Uterus (tissue), 4 donors: ENCODE measurements at places on chromosomes 4 and X. TPM values are rescaled to one million over a fixed set of nuclear protein-coding genes. Genes with fewer than 3 reads are reported as not detected.

The SPANXC gene
- total RNA-seq: not detected

The ADGRG2 gene
- total RNA-seq: 2.9 TPM

GRCh38 chr4:4730249-4730648 is 129.2 kb upstream of the MSX1 start:
- no peak for DNase-seq

DNA sequence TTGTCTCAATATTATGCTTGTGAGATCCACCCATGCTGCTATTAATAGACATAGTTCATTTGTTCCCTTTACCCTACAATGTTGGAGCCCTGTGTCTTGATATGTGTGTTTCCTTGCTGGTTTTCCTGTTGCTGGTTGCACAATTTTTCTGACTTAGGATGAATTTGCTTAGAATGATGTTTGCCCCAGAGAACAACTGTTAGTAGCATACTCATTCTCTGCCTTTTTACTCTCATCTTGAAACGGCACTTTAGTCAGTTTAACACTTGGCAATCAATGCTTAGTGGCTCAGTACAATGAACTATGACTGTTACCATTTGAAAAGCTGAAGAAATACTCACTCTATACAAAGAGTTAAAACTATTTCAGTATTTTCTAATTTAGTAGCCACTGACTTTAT is 158.8 kb upstream of the NDST4 start:
- no peak for DNase-seq

The MAGEE2 gene
- not detected for total RNA-seq

The MAGEA10 gene
- not detected for total RNA-seq

DNA sequence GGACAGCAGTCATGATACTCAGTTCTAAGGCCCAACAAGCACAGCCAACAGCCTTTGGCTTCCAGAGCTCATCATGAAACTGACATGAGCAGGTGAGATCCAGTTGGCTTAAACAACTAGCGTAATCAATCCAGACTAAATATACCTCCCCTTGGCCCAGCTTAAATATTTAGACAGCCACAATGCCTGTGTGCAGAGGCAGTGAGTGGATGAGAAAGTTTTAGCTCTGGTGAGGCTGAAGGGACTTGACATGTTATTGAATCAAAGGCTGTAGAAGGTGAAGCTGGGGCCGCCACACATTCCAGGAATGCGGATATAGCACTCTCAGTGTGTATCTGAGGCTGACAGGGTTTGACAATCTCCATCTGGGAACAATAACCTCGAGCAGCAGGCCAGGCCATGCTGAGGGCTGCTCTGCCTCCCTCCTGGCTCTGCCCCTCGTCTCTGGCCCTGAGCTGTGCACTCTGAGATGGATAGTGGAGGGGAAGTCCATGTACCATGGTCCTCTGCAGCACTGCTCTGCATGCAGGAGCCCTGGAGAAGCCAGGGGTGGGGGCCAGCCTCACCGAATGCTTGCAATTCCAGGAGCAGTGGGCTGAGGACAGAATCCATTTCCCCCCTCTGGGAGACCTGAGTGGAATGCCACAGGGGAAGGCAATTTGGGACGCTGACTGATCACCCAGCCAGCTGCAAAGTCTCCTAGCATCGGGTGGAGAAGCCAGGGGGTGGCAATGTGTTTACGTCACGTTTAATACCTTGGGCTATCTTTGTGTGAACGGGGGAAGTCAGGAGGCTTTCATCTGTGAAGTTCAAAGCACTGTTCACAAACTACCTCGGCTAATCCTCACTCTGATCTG is 37.3 kb upstream of the RASL11B start:
- no peak for DNase-seq

DNA sequence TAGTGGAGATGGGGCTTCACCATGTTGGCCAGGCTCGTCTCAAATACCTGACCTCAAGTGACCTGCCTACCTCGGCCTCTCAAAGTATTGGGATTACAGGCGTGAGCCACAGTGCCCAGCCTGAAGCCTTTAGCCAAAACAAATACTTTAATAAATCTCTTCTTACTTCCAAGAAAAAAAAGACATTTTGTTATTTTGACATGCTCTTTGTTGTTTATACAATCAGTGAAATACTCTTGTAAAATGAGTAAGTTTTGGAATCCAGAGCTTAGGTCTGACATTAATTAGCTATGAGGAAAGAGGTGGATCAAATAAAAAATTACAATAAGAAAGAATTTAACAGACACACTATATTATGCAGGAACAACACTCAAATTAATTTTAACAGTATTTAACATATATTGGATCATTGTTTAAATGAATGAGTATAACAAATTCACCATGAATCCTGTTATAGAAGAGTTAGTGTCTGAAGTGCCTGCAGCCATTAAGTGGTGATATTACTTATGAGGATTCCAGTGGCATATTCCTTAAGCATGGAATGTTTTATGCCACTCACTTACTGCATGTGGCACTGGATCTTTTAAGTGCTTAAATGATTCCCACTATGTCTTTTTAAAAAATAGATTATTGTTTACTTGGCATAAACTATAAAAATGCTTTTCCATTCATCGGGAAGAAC is 260.1 kb upstream of the GIMD1 start:
- DNase-seq: no peak

- DNase-seq: no peak
These were observed 3.7 kb downstream of the SLC25A14 start for GRCh38 chrX:130343411-130343810.

DNA sequence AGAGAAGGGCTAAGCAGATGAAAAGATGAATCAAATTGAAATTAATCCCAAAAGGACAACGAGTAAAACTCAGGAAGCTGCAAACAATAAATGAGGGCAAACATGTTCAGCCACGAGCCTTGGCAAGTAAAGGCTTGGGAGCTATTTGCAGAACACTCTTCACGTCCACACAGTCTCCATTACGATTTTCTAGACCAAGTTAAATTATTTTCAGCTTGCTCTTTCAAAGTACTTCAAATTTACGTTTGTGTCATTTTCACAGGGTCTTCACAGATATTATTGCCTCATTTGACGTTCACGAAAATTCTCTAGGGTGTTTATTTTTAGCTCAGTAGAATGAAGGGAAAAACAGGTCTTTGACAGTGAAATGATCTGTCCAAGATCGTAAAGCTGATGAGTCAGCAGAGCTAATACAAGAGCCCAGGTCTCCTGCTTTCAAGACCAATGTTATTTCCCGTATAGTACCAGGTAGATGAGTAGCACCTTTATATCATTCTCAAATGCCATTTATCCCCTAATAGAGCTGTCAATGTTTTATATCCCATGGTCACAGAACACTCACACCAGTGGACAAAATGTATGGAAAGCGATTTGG is 20.9 kb downstream of the KLB start:
- DNase-seq: no peak

- DNase-seq: no peak
These were observed 29.6 kb downstream of the MFAP3L start for GRCh38 chr4:169996379-169997240.

GRCh38 chr4:153997516-153997915 is 208.6 kb upstream of the SFRP2 start:
- no peak for DNase-seq

DNA sequence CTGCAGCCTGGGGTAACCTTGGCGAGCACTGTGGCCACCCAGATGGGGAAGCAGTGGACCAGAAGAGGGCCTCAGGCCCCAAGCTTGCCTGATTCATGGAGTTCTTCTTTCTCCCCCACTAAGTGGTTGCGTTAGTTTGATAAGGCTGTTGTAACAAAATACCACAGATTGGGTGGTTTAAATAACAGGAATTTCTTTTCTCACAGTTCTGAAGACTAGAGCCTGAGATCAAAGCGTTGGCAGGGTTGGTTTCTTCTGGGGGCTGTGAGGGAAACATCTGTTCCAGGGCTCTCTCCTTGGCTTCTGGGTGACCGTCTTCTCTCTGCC is 105.7 kb upstream of the GATB start:
- no peak for DNase-seq

- DNase-seq: no peak
These were observed 46.6 kb upstream of the HS6ST2 start for GRCh38 chrX:133005042-133005441.

- DNase-seq: no peak
These were observed 251.5 kb downstream of the GPM6A start for GRCh38 chr4:175560604-175561003.

The ASB12 gene
- total RNA-seq: not detected

DNA sequence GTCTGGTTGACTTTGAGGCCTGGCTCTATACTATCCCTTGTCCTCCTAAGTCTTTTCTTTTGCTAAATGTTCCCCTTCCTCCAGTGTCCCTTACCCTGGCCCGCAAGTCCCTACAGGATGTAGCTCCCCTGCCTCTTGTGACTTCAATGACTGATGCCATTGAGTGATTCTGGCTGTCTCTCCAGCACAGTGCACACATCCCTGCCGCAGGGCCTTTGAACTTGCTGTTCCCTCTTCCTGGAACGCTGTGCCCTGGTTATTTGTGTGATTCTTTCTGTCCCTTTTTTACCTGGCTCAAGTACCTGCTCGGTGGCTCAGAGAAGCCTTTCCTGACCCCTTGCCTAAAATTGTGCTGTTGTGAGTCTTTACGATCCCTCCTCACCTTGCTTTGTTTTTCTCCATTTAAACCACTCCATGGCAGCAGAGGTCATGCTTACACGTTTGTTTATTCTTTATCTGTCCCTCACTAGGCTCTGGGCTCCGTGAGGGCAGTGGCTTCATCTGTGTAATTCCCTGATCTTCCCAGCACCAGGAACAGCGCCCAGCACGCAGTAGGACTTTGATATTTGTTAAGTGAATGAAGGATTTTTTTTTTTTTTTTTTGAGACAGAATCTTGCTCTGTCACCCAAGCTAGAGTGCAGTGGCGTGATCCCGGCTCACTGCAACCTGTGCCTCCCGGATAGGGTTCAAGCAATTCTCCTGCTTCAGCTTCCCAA is 17.6 kb downstream of the MSX1 start:
- DNase-seq: no peak
